CD8-positive, alpha-beta T cell (primary cell): ENCODE measurements at places on chromosomes 11 and 22.

- DNase-seq: no peak
Measured at GRCh38 chr11:20450829-20451228, 63.3 kb downstream of the PRMT3 start.

DNA sequence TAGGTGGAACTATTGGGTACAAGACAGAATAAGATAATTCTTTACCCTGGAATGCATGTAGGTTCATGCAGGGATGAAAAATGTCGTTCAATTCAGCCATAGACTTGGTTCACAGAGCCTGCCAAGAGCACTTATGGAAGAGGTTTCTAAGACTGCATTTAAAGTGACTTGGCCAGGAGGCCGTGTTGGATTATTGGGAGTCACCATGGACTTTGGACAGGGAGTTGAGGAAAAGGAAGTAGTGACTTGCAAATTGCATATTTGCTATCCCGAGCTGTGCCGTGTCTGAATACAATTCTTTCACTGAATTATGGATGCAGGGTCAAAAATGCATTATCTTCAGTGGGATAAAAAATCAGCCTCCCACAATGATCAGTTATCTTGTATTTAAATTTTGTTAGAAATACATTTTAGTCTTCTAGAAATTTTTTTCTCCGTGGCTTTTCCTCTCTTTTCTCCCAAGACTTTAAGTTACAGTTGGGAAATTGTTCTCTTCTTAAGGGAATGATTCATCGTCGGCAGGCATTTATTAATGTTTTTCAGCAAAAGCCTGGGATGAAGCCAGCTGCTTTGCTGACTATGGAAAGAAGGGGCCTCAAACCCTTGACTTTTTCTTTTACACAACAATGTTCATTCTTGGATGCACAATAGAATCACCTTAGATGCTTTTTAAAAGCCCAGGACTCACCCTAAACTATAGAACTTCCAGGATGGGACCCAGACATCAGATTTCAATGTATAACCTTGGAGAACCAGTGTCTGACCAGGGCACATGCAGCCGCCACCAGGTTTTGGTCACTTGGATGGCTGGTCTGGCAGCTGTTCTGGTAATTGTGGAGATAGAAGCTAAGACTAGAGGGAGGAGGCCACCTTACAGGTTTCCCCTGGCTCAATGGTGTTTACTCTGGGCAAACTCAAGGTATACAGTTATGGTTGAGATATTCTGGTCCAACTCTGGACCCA is 70.8 kb downstream of the FAT3 start:
- no peak for DNase-seq

GRCh38 chr11:64633555-64634159 is 42.6 kb downstream of the SLC22A12 start:
- no peak for DNase-seq

DNA sequence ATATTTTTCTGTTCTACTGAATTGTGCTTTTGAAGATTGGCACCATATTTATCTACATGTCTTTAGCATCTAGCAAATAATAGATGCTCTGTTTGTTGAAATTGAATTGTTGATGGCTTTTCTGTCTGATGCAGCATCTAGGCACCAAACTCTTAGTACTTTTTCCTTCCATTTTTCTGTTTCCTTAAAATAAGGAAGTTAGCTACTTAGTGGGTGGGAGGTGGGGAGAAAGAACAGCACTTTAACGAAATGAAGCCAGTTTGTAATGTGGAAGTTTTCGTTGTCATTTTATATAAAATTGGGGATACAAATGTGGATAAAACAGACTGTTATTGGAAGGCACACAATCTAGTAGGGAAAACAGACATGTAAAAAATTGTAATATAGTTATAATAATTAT is 76.6 kb downstream of the HIPK3 start:
- no peak for DNase-seq

- no peak for DNase-seq
Measured at GRCh38 chr11:130728185-130729180, 187.8 kb downstream of the SNX19 start.

- DNase-seq: no peak
Measured at GRCh38 chr11:113263458-113264259, 50.7 kb upstream of the TTC12 start.

DNA sequence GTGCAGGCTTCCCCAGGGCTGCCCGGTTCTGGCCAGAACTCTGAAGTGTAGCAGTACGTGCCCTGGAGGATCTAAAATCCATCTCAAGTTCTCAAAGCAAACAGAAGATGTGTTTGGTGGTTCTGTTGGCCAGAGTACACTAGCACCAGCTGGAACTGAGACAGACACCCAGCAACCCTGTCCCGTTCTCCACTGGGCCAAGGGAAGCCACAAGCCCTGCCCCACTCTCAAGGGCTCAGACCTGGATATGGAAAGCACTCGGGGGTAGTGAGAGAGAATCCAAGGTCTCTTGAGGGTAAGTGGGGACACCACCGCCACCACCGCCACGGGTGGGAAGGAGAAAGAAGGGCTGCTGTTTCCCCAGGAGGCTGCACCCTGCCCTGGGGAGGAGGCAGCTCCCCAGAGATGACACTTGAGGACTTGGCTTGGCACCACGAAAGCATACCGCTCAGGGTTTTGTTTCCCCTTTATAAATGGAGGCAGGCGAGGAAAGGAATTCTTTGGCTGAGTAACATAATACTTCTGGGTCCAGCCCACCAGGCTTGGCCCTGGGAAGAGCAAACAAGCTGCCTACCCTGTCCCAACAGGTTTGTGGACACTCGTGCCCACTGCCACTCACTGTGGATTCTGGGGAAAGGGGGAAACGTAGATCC is 56.1 kb upstream of the POU2AF1 start:
- no peak for DNase-seq

DNA sequence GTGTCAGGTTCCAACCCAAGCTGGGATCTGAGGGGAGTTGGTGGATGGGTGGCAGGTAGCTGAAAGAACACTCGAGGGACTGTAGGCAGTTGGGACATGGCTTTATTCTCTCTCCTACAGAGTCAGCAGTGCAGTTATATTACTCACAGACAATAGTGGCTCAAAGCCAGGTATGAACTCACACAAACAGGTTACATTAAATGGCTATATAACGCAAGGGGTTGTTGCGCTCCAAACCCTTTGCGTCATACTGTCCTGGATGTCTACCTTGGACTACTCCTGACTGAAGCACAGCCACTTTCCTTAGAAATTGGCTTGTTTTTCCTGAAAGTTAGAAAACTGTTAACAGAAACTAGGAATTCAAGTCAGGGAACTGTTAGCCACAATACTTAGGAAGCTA is 66.4 kb upstream of the OR4B1 start:
- DNase-seq: no peak

GRCh38 chr11:121300313-121300971 is 7.9 kb downstream of the SC5D start:
- DNase-seq: no peak
